ENCODE measurements at places on chromosomes 2 and 18.

- peak; percentile 50 for DNase-seq
These were observed 19.4 kb downstream of the THAP4 start for GRCh38 chr2:241617431-241618154.

- DNase-seq = no peak
These were observed 725.2 kb downstream of the TSN start for GRCh38 chr2:122480501-122481243.

DNA sequence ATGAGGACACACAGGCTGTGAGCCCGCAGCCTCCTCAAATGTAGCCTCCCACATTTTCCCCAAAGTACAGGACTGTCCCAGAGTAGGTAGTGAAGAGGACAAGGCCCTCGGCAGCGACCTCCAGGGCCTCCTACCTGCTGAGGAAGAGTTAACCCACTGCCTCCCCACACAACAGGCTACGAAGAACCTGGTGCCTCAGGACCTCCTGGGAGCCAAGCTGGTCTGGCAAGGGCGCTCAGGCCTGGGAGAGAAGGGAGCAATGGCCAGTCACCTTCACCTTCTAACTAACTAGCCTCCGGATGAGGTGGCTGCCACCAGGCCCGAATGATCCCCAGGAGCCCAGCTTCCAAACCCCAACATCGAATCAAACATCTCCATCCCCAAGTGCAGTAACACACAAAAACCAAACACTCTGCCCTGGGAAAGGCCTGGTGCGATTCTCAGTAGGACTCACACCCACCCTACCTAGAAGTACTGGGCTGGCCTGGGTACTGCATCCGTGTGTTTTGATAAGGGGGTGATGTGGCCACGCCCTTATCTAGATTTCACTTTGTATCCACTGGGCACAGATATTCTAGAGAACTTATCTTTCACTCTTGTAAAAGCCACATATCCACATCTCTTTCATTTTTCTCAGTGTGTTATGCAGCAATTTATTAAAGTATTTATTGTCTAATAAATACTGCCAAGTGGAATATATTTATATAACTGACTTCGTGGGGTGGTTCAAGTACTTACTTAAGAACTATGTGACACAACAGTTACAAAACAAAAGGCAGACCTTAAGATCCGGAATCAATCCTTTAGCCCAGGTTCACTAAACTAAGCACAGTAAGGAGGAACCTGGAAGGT is 9.7 kb downstream of the ERFE start:
- no peak for DNase-seq

- DNase-seq = no peak
These were observed 487.9 kb downstream of the STK39 start for GRCh38 chr2:167759531-167759930.

DNA sequence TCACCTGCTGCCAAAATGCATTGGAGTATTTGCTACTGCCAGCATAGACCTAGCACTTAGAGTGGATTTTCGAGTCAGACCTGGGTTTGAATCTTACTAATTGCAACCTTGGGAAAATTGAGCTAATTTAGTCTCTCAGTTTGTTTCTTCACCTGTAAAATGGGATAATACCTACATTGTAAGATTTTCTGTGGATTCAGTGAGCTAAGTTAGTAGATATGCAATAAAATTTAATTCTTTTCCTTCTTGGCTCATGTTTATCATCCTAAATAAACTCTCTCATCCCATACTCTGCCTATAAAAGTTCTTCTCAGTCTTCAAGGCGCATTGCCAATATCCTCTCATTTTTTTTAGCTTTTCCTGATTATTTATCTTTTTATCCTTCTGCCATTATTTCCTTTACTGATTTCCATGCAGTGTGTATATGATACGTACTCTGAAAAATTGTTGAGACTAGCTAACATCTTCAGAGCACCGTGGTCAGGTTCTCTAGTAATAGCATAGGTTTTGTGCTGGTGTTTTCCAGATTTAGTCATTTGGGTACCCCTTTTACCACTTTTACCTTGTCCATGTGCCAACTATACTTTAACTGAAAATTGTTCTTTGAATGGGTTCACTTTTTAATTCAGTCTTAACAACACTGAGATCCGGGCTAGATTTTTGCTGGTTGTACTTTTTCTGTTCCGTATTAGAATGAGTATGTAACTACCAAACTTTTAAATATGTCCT is 7.3 kb downstream of the CEP192 start:
- no peak for DNase-seq

GRCh38 chr2:224472137-224472536 is 70.2 kb upstream of the FAM124B start:
- DNase-seq = no peak

- no peak for DNase-seq
These were observed 220.1 kb upstream of the NXPH2 start for GRCh38 chr2:139000131-139000785.

- DNase-seq = no peak
These were observed 763.4 kb upstream of the NRXN1 start for GRCh38 chr2:51795248-51795888.

GRCh38 chr2:120716641-120717585 is 18.8 kb upstream of the GLI2 start:
- no peak for DNase-seq

GRCh38 chr2:178163911-178164310 is 30.4 kb upstream of the OSBPL6 start:
- DNase-seq = no peak

- no peak for DNase-seq
These were observed 11.5 kb downstream of the IGFBP5 start for GRCh38 chr2:216683846-216684245.

DNA sequence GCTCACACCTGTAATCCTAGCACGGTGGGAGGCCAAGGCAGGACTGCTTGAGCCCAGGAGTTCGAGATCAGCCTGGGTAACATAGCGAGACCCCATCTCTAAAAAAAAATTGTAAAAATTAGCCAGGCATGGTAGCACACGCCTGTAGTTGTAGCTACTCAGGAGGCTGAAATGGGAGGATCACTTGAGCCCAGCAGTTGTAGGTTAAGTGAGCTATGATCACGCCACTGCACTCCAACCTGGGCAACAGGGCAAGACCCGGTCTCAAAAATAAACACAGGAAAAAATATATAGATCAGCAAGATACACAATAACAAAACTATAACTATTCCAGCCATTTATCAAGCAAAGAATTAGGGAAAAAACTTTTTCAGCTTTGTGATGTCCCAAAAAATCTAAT is 3.0 kb downstream of the SF3B1 start:
- DNase-seq = no peak

DNA sequence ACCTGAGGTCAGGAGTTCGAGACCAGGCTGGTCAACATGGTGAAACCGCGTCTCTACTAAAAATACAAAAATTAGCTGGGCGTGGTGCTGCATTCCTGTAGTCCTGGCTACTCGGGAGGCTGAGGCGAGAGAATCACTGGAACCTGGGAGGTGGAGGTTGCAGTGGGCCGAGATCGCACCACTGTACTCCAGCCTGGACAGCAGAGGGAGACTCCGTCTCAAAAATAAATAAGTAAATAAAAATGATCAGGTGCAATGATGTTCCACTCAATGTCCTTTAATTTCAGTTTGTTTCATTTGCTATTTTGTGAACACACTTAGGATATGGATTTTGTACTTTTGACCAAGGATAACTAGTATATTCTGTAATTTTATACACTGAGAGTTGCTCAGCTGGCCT is 9.3 kb downstream of the HADHA start:
- no peak for DNase-seq

- no peak for DNase-seq
These were observed 3.4 kb upstream of the CYP1B1 start for GRCh38 chr2:38079116-38080052.

DNA sequence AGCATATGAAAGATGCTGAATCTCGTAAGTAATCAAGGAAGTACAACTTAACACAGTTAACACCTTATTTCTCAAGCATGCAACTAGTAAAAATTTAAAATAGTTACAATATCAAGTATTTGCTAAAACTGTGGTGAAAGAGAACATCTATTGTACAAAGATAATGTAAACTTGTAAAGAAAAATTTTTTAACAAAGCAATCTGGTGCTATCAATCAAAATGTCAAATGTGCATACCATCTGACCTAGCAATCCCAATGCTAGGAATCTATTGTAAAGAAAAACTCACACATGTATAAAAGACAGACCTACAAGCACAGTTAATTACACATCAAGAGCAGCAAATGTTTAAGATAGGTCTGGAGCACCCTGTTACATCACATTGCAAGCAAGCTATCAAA is 90.1 kb downstream of the SLC66A3 start:
- no peak for DNase-seq

DNA sequence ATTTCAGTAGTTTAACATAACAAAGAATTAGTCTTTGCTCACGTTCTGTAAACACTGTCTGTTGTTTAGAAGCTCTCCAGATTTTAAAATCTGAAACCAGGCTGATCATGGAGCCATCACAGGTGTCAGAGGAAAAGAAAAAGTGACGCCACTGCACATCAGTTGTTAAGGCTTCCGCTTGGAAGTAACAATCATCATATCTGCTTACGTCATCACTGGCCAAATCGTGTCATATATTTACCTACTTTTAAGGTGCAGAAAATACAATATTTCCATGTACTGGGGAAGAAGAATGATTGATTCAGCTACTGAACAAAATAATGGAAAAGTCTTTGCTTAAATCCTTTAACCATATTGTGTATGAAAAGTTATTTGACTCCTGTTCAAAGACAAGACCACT is 382.6 kb upstream of the MC4R start:
- no peak for DNase-seq

- no peak for DNase-seq
These were observed 982.6 kb upstream of the FANCL start for GRCh38 chr2:59223742-59224141.

DNA sequence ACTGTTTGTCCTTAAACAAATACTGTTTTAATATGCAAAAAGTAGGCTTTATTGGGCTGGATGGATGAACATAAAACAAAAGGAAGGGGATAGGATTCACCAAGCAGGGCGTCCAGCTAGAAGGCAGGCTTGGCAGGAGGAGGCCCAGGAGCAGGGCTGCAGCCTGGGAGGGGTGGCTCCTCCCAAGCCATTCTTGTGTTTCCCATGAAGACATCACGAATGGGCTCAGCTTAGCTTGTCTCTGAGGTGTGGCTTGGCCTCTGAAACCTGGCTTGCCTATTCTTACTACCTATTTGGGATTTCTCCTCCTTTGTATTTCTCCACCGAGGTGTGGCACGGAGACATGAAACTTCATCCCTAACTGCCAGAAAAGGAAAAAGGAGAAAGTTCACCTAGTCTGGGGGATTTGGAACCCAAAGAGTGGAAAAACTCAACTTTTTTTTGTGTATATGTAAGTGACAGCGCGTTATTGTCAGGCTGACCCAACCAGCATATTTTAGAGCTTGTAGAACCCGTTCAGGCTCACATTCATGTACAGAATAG is 481.9 kb upstream of the SPRED2 start:
- DNase-seq = no peak

GRCh38 chr2:27711804-27712203 is 48.1 kb downstream of the SLC4A1AP start:
- no peak for DNase-seq
